CD4-positive, alpha-beta T cell treated with Interleukin-15 for 1 hour (primary cell): ENCODE measurements at places on chromosomes 1 and 21.

- DNase-seq: no peak
Observed at GRCh38 chr1:114009393-114009792, 30.1 kb downstream of the OLFML3 start.

DNA sequence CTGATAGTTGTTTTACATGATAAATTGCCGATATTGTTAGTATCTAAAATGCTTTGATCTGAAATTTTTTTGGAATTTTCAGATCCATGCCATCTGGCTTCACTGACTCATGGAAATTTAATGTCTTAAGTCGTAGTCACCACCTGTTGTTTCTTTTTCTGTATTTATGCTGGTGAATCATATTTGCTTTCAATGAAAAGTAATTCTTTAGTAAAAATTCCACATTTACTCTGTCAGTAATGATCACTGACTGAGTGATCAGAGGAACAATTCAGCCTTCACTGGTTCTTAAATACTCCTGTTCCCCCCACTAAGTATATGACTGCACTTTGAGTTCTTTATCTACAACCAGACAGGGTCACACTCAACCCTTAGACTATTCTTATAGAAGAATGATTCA is 185.6 kb upstream of the NRIP1 start:
- DNase-seq: no peak

GRCh38 chr1:50699795-50700194 is 260.3 kb downstream of the FAF1 start:
- no peak for DNase-seq

- peak; percentile 55 for DNase-seq
Observed at GRCh38 chr1:1677718-1678580, 14.6 kb downstream of the SLC35E2B start.

- no peak for DNase-seq
Observed at GRCh38 chr1:53026254-53026653, 35.8 kb upstream of the PODN start.

DNA sequence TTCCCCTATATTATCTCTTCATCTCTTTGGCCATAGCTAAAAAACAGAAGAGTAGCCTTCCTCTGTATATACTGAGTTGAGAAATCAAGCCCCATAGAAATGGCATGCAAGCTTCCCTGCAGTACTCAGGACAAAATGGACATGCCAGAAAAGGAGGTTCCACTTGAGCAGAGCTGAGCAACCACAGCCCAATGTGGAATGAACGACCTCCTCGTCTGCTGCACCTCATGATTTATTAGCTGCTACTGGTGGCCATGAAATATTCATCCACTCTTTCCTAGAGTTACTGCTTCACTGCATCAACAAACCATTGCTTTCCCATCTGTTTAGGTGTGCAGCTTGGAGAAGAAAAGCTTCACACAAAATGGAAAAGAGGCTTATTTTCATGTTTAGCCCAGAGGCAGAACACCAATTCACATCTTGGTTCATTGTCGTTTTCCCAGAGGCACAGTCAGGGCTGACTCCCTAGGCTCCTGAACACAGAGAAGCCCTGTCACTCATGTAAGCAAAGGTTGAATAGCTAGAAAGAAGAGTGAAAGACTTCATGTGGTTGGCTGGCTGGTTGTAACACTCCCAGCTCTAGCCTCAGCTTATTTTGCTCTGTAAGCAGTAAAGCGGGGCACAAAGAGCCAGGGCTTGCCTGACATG is 148.0 kb downstream of the TSEN15 start:
- DNase-seq: no peak

- no peak for DNase-seq
Observed at GRCh38 chr21:42150474-42151085, 68.4 kb upstream of the ABCG1 start.

GRCh38 chr1:53278298-53278725 is 40.0 kb upstream of the MAGOH start:
- DNase-seq: peak; percentile 50

DNA sequence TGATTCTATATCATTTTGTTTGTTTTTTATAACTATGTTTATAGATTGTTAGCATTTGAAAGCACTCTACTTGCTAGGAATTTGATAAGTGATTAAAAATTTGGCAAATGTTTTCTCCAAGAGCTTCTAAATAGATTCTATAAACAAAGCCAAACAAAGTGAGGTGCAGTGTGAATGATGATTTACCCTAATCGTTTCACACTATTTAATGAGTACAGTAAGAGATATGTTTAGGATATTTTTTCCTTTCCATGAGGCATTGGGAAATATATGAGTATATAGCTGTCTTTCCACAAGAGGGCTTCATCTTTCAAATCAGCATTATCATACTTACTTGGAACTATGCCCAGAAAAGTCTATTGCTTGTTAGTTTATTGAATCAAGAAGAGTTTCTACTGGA is 277.0 kb upstream of the BRINP3 start:
- DNase-seq: no peak

DNA sequence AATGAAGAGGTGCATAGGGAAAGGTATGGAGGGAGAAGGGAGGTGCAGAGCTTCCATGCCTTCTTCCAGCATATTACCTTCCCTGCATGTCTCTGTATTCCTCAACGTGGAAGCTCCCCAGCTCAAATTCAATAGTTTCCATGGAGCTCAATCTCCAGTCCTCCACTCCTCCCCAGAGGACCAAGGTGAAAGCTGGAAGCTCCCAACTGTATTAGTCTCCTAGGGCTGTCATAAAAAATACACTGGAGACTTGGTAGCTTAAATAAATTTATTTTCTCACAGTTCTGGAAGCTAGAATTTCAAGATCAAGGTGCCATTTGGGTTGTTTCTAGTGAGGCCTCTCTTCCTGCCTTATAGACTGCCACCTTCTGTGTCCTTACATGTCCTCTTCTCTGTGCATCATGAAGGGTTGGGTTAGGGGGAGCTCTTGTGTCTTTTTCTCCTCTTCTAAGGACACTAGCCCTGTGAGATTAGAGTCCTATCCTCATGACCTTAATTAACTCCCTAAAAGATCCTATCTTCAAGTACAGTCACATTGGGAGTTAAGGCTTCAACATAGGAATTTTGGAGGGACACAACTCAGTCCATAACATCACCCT is 21.9 kb upstream of the RABGGTB start:
- no peak for DNase-seq

DNA sequence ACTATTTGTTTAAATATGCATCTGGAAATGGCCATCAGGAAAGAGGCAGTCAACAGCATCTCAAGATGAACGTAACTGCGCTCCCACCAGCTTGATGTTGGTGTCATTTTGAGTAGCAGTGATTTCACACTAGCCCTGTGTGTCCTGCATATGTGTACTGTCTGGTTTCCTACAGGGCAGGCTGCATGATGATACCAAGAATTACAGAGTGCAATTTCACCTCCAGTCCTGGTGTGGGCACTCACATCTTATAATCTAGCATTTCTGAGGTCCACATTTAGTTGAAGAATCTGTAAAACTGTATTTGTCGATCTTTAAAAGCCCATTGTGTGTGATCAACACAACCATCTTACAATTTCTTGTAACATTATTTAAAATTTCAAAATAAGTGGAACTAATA is 336.4 kb downstream of the PAPPA2 start:
- no peak for DNase-seq

DNA sequence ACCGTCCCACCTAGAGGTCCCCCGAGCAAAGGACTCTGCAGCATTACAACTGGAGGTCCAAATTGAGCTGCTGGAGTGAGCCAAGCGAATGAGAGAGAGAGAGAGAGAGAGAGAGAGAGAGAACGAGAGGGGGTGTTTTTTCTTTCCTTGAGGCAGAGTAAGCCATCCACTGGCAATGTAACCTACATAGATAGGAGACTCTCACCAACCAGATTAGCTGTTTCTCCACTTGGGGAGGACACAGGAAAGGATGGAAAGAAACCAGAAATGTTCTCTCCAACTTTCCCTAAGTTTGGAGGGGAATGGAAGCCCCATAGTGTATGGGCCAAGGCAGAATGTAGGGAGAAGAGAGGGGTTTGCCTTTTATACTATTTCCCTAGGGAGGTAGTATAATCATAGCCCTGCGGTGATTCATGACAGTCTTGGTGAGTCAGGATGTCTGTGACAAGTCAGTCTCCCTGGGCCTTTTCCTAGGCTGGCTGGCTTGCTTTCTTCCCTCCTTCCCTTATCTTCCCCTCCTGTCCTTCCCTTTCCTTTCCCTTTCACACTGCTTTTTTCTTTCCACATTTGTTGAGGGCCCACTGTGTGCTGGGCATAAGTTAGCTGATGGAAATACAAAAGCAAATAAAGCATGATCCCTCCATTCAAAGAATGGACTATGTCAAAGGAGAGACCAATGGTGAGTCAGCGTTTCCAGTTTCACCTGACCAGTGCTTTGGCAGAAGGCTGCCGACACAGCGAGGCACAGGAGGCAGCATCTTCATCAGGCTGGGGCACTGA is 7.1 kb downstream of the FNDC7 start:
- DNase-seq: no peak
